ENCODE measurements at places on chromosomes 2 and 18.

DNA sequence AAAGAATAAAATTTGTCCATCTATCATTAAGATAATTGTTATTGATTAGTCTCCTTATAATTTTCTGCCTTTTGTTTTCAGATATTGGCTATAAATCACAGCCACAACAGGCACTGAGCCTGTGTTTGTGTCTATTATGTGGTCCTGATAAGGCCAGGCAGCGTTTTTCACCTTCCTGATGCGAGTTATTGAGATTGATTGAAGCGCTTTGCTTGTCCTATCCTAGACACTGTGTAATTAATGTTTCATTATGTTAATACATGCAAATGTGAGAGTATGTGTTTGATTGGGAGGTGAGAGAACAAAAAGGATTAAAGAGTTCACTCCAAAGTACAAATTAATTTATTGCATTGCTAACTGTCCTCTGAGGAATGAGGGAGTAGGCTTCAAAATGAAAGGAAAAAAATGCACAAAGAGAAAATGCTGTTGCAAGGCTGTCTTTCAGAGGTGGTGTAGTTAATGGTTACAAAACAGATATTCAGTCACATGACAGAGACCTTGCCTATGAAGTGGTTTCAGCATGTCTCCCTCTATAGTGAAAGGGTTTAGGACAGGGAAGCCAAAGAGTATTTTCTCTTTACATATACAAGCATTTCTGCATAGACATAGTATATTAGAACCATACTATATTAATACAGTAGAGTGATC, 391.1 kb downstream of the DCC start:
- no peak for DNase-seq

- DNase-seq, result no peak
These were observed 173.6 kb upstream of the RAB6C start for GRCh38 chr2:129805899-129806298.

DNA sequence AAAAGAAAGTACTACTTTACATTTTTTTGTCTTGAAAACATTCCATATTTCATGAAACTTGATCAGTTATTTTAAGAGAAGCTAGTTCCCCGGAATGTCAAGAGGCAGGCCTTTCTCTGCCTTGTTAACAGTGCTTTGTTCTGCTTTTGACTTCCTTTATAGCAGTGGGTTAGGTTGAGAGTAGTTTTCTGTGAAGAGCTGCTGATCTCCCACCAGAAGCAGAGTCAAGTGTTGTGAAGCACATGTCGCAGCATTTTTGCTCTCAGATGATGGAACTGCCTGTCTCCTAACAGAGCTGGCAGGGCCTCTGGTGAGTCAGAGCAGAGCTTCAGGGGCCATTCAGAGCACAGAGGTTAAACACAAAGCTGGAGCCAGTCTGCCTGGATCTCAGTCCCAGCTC, 871.8 kb downstream of the SLC4A3 start:
- DNase-seq, result no peak

GRCh38 chr2:186460465-186460864, 25.6 kb upstream of the ZC3H15 start:
- DNase-seq, result no peak

GRCh38 chr2:232502911-232503808, 15.5 kb upstream of the ECEL1 start:
- DNase-seq, result no peak

DNA sequence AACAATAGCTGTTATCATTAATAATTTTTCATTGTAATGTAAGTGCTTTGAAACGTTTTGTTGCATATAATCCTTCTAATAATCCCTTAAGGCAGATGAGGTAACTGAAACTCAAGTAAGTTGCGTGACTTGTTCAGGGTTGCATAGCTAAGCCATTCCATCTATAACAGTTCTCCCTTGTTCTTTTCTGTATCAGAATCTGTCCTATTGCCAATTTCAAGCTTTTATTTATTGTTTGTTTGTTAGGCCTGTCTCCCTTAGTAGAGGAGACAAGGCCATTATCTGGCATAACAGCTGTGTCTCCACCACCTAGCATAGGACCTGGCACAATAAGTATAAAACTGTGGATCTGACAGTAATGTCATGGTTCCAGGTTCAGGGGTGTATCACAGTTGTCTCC, 19.4 kb downstream of the BABAM2 start:
- no peak for DNase-seq

- DNase-seq, result no peak
These were observed 38.4 kb upstream of the APCDD1 start for GRCh38 chr18:10416065-10416464.

DNA sequence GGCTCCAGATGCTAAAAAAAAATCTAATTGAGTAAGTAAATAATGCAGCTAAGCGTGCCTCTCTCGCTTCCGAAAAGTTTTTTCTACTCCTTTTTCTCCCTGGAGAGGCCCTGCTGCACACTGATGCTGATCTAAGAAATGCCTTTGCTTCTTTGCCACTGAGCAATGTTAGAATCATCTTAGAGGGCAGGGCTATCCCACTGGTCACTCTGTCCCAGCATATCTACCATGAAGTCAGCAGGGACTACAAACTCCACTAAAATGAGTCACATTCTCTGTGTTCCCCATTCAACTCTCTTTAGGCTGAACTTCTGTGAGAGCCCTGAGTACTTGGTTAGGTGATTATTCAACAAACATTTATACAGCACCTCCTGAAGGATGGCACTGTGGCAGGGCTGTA, 127.6 kb upstream of the LYPD1 start:
- no peak for DNase-seq

GRCh38 chr2:4110273-4110672, 406.9 kb downstream of the DCDC2C start:
- no peak for DNase-seq

DNA sequence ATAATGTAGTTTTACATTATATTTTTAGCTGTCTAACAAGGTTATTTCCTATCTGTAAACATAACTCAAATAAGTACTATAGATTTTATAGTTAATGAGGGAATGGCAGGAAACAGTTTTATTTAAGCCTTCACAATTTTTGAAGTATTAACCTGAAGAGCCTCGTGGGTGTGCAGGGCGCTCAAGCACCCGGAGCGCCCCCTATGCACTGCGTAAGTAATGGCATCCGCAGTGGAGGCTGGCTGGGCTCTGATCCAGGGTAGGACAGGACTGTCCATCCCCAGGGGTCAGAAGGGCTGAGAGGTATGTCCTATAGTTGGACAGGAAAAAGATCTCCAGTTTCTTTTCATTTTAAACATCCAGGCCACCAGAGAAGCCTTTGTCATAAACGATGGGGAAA, 8.2 kb upstream of the GBX2 start:
- DNase-seq, result no peak

DNA sequence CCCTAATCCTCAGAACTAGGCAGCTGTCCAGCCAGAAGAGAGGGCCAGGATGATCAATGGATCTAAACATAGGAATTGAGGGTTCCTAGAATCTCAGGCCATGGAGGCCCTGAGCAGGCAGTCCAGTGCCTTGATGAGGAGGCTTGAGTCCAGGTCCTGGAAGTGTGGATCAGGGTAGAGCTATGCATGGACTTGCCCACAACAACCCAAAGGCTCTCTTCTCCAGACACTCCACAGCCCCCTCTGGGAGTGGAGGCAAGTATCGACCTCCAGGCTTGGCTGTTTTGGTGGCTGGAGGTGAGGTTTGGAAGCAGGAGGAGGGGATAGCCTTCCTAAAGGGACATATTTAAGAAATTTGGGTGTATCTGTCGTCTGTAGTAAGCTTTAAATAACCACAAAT, 45.7 kb downstream of the NAPG start:
- DNase-seq, result no peak

- DNase-seq, result no peak
These were observed 239.6 kb downstream of the BABAM2 start for GRCh38 chr2:28129955-28130695.

DNA sequence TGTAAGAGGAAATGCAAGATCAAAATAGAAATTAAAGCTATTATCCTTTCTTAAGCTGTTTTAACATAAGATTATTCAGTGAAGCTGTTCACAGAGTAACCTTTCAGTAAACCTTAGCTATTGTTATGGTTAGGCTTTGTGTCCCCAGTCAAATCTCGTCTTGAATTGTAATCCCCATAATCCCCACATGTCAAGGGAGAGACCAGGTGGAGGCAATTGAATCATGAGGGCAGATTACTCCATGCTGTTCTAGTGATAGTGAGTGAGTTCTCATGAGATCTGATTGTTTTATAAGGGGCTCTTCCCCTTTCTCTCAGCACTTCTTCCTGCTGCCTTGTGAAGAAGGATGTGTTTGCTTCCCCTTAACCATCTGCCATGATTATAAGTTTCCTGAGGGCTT, 424.4 kb downstream of the DSEL start:
- DNase-seq, result no peak

- no peak for DNase-seq
These were observed 134.2 kb upstream of the HNRNPA3 start for GRCh38 chr2:177078416-177078815.

- no peak for DNase-seq
These were observed 563.4 kb downstream of the ZNF804A start for GRCh38 chr2:185161701-185162100.

DNA sequence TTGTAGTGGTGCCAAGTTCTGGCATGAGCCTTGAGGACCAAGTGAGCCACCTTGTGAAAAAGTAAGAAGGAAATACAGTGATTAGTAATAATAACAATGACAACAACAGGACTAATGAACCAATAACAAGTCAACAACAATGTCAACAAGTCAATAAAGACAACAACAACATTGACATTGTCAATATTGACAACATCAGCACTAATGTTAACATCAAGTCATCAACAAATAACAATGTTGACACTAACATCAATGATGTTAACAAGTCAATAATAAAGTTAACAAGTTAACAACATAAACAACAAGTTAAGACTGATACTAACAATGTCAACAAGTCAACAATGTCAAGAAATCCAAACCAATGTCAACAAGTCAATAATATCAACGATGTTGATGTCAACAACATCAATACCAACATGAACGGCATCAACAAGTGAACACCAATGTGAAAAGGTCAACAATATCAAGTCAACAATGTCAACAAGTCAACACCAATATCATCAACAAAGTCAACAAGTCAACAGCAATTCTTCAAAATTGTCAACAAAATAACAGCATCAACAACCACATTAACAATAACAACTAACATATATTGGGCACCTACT, 24.0 kb downstream of the LCT start:
- no peak for DNase-seq

DNA sequence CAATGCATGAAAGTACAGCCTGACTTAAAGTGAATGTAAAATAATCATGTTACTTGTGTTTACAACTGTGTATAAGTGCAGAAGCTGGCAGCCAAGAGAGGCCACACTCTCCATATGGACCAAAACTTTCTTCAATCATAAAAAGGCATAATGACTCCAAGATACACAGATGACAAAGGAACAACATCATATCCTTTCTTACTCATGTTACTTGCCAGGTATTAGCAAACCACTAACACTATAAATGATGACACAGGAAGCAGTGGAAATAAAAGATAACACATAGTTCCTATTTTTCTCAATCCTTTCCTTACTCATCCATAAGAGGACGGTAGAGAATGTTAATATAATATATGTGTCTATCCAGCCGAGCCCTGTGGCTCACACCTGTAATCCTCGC, 400.0 kb upstream of the CDH2 start:
- DNase-seq, result no peak

- DNase-seq, result no peak
These were observed 396.9 kb downstream of the DLGAP1 start for GRCh38 chr18:4058179-4058578.

DNA sequence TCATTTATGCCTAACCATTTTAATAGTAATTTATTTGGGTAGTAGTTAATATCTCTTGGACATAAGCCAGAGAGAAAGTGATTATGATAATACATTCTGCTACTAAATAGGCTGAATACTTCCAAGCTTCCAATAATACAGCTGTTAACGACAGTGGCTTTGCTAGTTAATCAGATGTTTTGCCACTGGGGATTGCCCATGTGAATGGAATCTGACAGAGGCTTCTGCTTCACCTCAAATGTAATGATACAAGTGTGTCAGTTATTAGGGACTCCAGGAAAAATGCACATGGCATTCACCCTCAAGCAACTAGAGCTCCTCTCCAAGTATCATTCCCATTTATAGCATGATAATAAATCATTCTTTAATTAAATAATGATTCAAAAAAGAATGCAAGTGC, 185.0 kb upstream of the TMEFF2 start:
- DNase-seq, result no peak

DNA sequence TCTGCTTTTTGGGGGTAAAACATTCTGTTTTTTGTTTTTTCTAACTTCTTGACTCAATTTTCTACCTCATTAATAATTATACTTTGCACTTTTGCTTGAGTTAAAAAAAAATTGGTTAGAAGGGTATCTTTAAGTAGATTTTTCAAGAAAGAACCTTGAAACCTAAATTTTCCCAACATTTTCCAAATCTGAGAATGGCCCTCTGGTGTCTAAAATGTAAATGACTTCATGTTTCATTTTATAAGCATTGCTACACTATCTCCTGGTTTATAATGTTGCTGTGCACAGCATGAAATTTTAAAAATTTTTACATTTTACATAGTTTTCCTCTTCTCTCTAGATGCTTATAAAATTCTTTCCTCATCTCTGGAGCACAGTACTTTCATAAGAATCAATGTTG, 14.2 kb downstream of the EIF2AK2 start:
- DNase-seq, result no peak

- no peak for DNase-seq
These were observed 467.9 kb downstream of the MBD2 start for GRCh38 chr18:53756610-53756972.

DNA sequence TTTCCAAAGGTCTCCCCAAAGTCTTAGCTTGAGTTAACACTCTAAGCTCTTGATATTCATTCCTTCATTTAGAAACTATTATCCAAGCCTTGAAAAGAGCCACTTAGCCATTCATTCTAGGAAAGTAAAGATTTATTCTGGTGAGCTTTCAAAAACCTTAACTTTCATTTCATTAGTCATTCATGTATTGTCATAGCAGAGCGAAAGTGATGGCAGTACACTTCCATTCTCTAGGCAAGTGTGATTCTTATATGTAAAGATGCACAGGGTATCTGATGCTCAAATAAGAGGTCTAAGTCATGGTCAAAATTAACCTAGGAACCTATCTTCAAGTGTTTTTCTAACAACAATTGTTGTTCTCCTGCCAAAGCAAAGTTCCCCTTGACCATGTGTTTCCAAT, 553.0 kb upstream of the FANCL start:
- DNase-seq, result no peak

- DNase-seq, result no peak
These were observed 2.2 kb upstream of the POLR2D start for GRCh38 chr2:127860130-127860529.

- DNase-seq, result no peak
These were observed 148.5 kb downstream of the NOL4 start for GRCh38 chr18:34075963-34076860.

- no peak for DNase-seq
These were observed 336.5 kb upstream of the MMADHC start for GRCh38 chr2:149924028-149924427.

DNA sequence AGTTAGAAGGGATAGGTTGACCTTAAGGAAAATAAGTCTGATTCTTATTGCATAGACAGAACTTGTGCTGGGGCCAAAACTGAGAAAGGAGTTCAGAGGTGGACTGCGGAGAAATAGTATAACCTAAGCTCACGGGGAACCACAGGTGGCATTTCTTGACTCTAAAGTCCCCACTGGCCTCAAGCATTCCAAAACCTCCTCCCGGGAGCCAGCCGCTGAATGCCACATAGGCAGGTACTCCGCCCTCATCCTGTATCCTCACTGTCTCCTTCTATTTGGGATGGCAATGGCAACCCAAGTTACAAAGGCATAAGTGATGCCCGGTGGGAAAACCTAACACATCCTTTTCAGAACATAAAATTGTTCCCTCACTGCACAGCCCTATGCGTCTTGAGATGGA, 173.0 kb downstream of the SP3 start:
- DNase-seq, result no peak

GRCh38 chr2:168851674-168852320, 38.4 kb downstream of the SPC25 start:
- DNase-seq, result no peak

- DNase-seq, result no peak
These were observed 245.9 kb upstream of the PXDN start for GRCh38 chr2:1990151-1990589.
